ENCODE measurements at places on chromosomes 7 and 10.

DNA sequence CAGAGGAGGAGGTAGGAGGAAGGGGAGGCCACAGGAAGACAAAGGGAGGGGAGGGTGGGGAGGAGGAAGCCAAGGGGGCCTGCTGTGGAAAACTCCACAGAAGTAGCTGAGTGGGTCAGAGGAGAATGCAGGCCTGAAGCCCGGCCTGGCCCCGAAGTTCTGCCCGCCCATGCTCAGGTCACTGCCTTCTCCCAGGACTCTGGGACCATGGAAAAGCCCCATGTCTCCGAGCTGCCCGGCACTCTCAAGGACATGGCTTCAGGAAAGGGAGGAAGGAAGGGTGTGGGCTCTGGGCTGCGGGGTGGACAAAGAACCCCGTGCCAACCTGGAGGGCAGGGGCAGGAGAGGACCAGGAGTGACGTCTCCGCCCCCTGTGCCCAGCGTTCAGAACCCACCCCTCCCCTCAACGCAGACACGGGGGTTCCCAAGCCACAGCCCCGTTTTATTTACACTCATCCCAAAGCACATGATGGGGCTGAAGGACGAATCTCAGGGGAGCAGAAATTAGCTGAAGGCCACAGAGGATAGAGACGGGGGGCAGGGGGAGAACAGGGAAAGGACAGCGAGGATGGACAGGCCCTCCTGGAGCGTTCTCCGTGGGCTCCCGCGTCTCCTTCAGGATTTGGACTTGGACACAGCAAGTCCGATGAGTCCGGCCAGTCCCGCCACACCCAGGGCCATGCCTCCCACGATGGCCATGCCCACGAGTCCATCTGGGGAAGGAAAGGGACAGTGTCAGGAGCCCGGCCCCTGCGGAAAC is 1.8 kb upstream of the CLDN15 start:
- DNase-seq, result no peak

DNA sequence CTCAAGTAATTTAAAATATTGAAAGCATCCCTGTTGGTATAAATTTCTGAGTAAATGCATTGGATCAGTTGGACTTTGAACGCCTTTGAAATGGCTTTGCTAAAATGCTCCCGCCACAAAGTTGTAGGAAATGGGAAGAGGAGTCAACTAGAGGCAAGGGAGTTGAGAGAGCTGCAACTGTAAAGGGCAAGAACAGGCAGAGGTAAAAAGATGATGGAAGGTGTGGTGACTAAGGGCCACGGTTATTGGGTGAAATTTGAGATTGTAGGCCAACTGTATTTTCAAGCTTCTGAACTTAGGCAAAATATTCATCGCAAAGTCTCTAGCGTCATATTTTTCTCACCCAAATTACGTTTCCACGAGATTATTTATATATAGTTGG is 595 bp upstream of the SUMF2 start:
- no peak for DNase-seq

DNA sequence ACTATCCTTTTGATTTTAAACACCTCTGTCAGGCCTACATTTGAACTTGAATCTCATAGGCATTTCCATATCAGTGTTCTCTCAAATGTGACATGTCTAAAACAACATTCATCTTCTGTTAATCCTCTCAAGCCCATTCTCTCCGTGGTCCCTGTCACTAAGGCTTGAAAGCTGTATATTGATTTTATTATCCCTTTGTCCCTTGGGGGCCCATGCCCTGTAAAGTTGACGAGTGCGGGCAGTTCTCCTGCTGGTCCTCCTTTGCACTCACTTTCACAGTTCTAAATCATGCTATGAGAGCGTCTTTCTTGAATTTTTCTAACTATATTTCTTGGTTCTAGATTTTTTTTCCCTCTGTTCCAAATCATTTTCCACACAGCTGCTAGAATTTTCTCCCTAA is 27.3 kb downstream of the GALNT11 start:
- no peak for DNase-seq

GRCh38 chr7:67625257-67625737 is 628.7 kb downstream of the TYW1 start:
- peak; percentile 55 for DNase-seq

DNA sequence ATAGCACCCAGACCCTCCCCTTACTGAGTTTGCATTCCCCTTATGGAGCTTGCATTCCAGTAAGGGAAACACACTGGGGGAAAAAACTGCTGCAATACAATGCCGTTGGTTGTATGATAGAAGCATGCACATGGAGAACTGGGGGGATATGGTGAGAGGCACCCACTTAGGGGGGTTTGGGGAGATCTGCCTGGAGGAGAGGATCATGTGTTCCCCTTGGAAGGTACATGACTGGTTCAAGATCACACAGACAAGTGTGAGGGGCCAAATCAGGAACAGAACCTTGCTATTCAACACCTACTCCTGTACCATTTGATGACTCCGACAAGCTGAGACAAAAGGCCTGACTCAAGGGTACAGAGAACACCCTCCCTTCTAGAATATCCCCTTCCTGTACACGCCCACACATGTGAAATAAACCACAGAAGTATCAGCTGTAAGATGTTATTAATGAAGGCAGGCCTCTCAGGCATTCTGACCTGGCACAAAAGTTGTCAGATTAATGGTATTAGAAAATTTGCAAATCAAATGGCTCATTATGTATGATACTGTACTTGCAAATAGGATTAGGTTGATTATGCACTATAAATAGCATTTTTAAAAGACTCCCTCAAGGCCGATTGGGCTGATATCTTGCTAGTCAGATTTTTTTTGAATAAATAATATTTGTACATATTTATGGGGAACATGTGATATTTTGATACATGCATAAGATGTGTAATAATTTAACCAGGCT is 122.2 kb downstream of the NPY start:
- DNase-seq, result no peak

GRCh38 chr7:728602-729001 is 1.5 kb upstream of the PRKAR1B start:
- peak; percentile 50 for DNase-seq

- no peak for DNase-seq
Observed at GRCh38 chr7:41052201-41052600, 650.7 kb downstream of the INHBA start.

- DNase-seq, result peak; percentile 11
Observed at GRCh38 chr7:45597286-45597984, 23.3 kb downstream of the ADCY1 start.

GRCh38 chr10:3172081-3172445 is 519 bp downstream of the PITRM1 start:
- DNase-seq, result no peak

DNA sequence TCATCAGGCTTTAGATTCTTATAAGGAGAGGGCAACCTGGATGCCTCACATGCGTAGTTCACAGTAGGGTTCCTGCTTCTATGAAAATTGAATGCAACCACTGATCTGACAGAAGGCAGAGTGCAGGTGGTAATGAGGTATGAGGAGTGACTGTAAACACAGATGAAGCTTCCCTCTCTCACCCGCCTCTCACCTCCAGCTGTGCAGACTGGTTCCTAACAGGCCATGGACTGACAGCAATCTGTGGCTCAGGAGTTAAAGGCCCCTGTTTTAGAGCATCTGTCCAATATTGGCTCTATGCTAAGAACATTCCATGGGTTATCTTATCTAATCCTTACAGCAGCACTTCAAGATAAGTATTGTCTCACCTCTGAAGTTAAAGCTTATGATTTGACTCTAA is 213.5 kb upstream of the NRP1 start:
- no peak for DNase-seq

DNA sequence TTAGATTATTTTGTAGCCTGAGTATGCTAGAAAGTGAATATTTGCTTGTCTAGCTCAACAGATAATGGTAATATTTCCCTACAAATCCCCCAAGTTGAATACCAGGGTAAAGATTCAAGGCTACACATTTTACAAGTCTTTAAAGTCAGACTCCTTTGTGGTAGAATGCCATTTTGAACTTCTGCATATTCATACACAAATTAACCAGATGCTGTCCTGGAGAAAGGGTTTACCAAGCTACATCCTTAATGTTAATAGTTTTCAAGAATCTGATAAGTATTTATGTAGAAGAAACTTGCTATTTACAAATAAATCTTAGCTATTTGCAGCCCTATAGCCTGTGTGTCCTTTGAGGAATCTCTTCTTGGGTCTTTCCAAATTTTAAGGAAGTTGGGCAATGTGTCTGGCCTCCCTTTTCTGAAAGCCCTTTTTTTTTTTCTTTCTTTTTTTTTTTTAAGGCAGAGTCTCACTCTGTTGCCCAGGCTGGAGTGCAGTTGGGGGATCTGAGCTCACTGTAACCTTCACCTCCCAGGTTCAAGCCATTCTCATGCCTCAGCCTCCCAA is 82.6 kb downstream of the CPEB3 start:
- no peak for DNase-seq

DNA sequence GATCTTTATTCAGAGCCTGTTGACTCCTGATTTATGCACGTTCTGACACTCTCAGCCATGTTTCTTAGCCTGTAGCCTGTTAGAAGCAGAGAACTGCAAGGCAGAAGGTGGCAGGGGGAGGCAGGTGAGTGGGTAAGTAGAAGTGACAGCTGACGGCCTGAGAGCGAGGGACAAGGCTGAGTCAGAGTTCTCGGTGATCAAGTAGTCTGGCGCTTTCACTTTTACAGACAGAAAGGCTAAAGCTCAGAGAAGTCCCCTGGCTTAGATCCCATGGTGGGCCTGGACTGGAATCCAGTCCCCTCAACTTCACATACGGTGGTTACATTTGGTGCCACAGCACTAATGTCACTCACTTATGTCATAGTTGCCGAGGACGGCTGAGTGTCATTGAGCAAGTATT is 139.0 kb downstream of the TACC2 start:
- no peak for DNase-seq

DNA sequence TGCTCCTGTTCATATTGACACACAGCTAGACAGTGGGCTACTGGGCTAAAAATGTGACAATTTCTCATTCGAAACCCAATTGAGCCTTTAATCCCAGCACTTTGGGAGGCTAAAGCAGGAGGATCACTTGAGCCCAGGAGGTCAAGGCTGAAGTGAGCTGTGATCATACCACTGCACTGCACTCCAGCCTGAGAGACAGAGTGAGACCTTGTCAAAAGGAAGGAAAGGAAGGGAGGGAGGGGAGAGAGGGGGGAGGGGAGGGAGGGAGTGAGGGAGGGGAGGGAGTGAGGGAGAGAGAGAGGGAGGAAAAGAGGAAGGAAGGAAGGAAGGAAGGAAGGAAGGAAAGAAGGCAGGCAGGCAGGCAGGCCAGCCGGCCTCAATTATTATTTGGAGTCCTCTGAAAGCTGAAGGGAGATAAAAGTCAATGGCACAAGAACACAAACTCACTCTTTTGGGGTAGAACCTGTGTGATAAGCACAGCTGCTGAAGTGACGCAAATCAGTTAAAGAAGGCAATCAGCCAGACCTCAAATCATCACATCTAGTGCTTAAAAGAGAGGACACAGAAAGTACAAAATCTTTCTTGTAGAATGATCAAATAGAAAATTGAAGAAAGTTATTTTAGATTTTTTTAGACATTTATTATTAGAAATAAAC is 98.1 kb downstream of the CCDC71L start:
- no peak for DNase-seq

DNA sequence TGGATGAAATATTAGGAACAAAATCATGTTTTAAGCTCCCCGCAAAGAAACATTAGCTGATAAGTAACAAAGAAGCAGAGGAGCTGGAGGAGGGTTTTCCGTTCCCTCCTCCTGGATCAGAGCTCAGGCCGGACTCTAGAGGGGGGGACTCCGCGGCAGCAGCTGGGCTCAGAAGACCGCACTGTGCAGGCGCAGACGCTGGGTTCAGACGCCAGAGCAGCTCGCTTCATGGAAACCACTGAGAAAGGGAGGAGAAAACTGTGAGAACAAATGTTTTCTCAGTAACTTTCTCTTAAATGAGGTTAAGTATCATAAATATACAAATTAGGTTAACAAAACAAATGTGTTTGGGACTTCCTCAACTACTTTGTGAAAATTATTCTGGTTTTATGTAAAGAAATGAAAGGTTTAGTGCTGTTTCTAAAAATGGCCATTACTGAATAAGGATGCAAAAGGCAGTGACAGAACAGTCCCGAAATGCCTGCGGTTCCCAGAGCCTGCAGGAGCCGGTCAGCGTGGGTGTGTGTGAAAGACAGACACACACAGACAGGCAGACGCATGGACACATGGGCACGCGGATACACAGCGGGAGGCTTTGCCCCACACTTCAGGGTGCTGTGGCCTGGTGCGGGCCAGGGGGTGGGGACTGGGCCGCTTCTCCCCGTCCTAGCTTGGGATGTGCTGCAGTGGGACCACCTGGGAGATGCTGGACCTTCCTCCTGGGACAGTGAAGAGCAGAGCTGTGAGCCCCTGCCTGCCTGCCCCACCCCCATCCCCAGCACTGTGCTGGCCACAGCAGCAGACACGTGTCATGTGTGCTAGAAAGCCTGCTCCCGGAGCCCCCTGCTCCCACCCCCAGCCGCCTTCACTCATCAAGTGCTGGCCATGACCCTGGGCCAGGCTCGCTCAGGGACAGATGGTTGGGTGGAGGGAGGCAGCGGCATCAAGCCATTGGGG is 20.3 kb upstream of the ADGRA1 start:
- no peak for DNase-seq

GRCh38 chr7:83739527-83739926 is 90.6 kb upstream of the SEMA3E start:
- DNase-seq, result no peak

- DNase-seq, result no peak
Observed at GRCh38 chr10:24844742-24845141, 107.7 kb downstream of the PRTFDC1 start.

GRCh38 chr7:11168650-11169170 is 195.0 kb downstream of the PHF14 start:
- no peak for DNase-seq

GRCh38 chr7:491958-492713 is 27.5 kb downstream of the PDGFA start:
- DNase-seq, result peak; percentile 51

DNA sequence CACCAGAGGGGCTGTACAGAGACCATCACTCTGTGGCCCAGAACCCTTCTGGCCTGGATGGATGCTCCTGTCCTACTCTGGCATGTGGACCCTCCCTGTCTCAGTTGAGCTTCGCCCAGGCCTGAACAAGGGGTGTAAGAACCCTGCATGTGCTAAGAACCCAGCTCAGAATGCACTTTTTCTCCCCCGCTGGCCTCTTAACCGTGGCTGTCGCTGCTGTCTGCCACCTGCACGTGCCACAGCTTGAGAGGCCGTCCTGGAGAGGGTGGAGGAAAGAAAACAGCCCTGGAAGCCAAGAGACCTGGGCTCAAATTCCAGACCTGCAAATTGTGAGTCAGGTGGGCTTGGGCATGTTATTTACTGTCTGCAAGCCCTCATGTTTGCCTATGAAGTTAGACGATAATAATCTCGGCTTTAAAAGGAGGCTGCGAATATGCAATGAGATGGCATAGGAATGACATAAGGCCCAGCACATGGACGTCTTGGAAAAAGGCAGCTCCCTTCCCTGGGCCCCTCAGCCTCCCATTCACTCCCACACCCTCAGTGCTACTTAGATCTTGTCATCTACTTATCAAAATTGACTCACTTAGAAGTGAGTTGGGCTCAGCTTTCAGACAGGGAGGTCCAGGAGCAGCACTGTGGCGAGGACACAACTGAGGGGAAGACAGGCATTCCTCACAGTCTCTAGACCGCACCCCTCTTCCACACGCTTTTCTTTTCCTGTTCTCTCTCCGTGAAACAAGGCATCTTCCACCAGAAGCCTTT is 31.4 kb downstream of the FIGNL1 start:
- DNase-seq, result no peak
